AG10803 (cell line): ENCODE measurements at places on chromosomes 6 and 20.

- no peak for DNase-seq
Measured at GRCh38 chr20:58660855-58661597, 9.9 kb downstream of the STX16 start.

DNA sequence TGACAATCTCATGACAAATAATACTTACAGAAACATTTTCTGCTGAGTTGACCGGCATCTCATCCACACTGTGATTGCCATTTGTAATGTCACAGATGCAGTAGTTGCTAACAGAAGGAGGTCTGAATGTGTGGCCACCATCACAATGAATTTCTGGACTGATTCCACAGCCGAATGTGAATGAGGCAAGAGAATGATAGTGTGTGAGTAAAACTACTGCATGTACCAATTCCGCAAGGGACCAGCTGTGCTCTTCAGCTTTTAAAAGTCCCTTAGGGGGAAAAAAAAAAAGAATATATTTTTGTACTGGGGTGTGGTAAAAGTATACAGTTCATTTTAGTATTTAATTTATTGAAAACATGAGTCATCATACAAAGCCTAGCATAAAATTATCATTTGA, 96.2 kb downstream of the SESN1 start:
- no peak for DNase-seq

- DNase-seq, result peak; percentile 49
Measured at GRCh38 chr20:8421981-8422380, 289.9 kb downstream of the PLCB1 start.

DNA sequence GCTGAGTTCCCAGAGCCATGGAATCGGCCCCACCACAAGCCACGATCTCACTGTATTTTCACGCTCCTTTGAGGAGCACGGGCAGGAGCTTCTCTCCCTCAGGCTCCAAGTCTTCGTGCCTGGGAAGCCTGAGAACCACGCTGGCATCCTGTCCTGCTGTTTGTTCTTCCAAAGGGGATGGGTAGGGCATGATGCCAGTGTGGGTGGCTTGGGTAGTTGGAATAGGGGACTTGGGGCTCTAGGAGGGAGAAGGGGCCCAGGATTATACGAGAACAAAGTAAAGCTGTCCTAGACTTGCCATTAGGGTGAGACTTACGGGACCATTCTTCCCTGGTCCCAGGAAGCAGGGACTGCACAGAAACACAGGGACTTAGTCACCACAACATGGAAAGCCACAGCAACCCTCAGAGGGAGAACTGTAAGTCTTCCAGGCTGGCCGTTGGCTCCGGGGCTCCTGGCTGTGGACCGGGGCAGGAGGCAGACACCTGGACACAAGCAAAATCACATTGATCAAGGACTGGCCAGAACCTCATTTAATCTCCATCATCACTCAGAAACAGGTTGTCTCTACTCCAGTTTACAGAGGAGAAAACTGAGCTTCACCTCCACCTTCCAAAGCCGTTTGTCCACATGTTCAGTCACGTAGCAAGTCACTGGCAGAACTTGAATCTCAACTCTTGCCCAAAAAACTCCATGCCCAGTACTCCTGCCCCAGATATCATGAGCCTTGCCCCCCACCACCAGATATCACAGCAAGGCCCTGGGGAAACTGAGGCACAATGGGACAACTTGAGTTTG, 1.3 kb downstream of the CCN5 start:
- peak; percentile 58 for DNase-seq

DNA sequence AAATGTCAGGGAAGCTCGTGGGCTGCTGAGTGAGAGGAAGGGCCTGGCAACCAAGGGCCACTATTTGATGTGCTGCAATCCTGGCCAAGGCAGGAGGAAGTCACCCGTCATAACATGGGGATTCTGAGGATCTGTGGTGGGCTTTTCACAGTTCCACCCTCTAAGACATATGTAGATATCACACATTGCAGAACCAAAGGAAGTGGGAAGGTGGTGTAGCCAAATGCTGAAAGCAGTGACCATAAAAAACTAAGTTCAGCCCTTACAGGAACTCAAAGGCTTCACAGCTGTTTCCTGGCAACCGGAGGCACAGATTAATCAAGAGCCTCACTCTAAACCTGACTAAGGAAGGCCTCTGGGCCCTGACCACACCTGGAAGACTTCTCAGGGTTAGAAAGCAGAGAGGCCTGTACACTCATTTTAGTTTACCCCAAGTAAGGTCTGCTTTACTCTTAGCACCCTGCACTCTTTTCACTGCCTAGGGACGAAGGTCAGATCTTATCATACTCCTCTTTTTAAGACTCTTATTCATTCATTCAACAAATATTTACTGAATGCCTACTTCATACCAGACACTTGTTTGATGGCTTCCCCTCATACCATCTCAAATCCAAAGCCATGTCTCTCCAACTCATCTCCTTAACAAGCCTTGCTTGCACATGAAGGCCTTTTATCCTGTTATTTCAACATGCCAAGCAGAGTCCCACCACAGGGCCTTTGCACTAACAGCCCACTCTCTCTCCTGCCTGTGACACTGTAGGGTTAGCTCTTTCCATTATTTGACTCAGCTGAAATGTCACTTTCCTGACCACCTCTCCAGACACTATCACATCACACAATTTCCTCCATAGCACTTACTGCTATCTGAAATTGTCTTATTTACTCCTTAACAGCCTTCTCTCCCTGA, 2.6 kb downstream of the UBE2V1 start:
- DNase-seq, result peak; percentile 59

GRCh38 chr6:137878029-137878428, 11.0 kb downstream of the TNFAIP3 start:
- DNase-seq, result no peak

DNA sequence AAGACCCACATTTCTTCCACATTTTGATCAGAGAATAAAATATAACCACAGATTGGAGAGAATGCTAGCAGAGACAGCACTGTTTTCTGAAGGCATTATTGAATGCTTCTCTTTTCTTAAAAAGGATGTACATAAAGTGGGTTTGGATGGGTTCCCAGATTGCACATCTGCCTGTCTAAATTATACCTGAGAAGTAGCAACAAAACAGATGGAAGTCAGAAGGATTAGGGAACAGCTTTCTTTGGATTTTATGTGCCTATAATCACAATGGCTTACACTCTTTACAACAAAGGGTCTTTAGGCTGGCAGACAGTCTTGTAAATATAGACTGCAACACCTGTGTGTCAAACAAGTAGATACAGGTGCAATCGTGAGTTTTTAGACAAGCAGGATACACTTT, 622.2 kb upstream of the MANEA start:
- no peak for DNase-seq

- DNase-seq, result no peak
Measured at GRCh38 chr20:63415647-63416391, 54.7 kb upstream of the CHRNA4 start.

DNA sequence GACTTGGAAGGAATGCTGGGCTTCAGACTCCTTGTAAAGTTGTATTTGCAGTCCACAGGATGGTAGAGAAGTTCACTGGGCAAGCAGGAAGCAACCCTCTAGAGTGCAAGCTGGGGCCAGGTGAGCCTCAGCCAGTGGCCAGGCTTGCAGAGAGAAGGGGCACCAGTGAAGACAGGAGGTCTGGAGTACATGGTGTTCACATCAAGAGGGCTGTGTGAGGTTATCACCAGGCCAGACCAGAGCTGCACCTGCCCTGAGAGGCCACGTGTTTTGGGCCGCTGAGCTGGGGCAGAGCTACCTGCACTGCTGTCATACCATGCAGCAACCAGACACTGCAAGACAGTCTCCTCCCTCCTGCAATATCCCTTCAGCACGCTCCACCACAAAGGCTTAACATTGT, 79.0 kb downstream of the SH3BGRL2 start:
- DNase-seq, result no peak

GRCh38 chr20:49285233-49285668, 7.4 kb upstream of the ZNFX1 start:
- no peak for DNase-seq

DNA sequence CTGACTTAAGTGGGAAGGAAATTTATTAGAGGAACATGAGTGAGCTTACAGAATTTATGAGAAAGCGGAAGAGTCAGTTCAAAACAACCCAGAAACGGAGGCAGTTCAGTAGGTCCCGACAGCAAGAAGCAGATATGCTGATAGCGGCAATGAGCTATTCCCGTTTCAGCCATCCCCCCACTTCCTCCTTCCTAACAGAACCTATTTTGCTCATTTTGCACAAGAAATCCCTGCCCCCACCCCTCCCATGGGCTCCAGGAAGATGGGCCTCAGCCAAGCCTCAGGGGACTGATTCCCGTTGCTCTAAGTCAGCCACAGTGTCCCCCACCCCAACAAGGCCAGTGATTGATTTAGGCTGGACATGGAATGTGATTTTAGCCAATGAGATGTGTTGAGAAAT, 157.5 kb downstream of the CEBPB start:
- DNase-seq, result no peak

GRCh38 chr6:164034602-164035140, 620.2 kb downstream of the QKI start:
- peak; percentile 2 for DNase-seq

GRCh38 chr6:160979061-160979708, 12.4 kb upstream of the MAP3K4 start:
- DNase-seq, result peak; percentile 71

DNA sequence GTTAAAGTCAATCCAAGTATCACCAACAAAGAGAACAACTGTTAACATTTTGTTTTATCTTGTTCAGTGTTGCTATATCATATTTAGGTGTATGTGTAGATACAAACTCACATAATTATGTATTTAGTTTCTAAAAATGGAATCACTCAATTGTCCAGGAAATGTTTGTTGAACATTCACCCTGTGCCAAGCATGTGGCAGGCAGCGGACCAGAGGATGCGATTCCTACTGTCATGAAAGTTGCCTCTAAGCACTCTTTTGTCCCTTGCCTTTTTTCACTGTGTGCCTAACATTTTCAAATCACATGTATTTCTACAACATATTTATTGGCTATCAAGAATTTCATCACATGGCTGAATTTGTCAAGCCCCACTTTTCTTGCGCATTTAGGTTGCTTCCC, 16.9 kb upstream of the TGM2 start:
- DNase-seq, result no peak

GRCh38 chr6:120938164-120938875, 396.0 kb downstream of the TBC1D32 start:
- DNase-seq, result no peak

DNA sequence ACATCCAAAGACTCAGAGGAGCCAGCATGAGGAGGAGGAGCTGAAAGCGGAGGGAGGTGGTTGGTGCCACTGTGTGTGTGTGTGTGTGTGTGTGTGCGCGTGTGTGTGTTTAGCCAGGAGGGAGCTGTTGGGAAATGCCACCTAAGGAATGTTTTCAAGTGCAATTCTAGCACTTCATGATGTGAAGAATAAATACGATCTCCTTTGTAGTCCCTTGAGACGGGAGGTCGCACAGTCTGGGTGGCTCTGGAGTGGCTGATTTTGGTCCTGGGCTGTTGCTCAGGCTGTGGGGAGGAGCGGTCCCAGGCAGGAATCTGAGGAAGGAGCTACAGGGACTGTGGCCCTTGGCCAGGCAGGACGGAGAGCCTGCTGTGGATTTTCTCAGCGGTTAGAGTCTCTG, 93.7 kb downstream of the PPP1R14C start:
- no peak for DNase-seq

GRCh38 chr6:114862819-114863218, 520.0 kb upstream of the HS3ST5 start:
- DNase-seq, result no peak

DNA sequence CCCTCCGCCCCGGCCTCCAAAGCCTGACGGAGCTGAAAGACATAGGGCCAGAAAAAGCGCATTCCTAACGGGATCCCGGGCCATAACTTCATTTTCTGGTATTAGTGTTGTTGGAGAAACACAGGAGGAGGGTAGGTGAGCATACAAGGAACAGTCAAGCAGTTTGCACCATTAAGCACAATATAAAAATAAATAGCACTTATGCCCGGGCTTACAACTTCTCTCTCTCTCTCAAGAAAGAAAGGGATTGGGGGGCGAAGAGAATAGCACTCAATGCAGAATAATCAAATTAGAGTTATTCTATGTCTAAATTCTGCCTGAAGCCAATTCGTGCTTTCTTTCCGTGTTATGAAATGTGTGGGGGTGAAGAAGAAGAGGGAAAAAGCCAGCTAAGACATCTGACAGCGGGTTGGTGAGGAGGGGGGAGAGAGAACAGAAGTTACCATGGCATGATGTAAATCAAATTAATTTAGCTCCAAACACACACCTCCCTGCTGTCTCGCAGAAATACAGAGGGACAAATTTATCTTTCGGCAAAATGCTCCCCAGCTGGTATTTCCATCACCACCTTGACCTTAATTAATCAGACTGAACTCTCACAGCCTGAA, 508 bp upstream of the METTL24 start:
- DNase-seq, result no peak

- no peak for DNase-seq
Measured at GRCh38 chr6:37344308-37344707, 9.5 kb upstream of the RNF8 start.

GRCh38 chr6:44007818-44008621, 119.2 kb downstream of the MRPL14 start:
- DNase-seq, result no peak

GRCh38 chr6:135703621-135704020, 147.9 kb upstream of the PDE7B start:
- peak; percentile 33 for DNase-seq

GRCh38 chr6:154156135-154156896, 117.3 kb downstream of the OPRM1 start:
- DNase-seq, result peak; percentile 9

DNA sequence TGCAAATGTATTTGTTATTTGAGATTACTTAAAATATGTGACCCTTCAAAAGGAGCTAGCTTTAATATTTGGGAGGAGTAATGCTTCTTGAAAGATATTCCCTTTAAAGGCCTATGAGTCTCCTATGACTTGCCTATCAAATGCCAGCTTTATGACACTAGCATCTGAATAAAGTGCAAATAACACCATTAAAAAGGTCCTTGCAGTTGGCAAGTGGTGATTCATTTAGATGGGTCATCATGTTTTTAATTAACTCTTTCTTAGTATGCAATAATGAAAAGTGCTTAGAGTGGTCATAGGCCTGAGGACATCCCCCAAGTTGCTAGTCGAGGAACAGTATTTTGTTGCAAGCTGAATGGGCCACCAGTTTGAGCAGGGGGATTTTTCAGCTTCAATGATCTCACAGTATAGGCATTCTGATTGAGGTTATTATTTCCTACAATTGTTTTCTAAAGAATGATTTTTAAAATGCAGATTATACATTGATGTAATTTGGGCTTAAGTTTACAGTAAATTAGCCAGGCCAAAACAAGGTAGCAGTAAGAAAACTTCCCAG, 3.7 kb upstream of the CD2AP start:
- DNase-seq, result no peak

DNA sequence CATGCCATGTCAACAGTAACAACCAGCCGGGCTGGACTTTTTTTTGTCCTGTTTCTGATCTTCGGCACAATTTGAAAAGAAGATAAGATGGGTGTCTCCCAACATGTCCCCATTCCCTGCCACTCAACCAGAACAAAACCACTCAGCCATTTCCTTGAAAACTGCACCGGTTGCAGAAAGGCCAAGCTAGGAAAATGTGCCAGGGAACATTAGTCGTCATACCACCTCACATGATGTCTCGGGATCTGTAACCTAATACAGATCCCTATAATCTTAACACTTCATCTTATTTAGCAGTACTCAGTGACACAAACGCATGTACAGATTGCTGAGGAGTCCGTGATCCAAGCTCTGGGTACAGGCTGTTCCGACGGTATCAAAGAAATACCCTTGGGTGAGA, 46.5 kb downstream of the ALDH8A1 start:
- DNase-seq, result no peak

- DNase-seq, result no peak
Measured at GRCh38 chr20:1431158-1431557, 35.5 kb downstream of the NSFL1C start.

- peak; percentile 14 for DNase-seq
Measured at GRCh38 chr6:54086439-54086838, 24.8 kb upstream of the MLIP start.

GRCh38 chr20:52105442-52106422, 85.8 kb downstream of the ZFP64 start:
- peak; percentile 21 for DNase-seq
